Mesenteric fat pad (tissue), 1 donor: ENCODE measurements at places on chromosomes 3 and 15. TPM values are rescaled to one million over a fixed set of nuclear protein-coding genes. Genes with fewer than 3 reads are reported as not detected.

DNA sequence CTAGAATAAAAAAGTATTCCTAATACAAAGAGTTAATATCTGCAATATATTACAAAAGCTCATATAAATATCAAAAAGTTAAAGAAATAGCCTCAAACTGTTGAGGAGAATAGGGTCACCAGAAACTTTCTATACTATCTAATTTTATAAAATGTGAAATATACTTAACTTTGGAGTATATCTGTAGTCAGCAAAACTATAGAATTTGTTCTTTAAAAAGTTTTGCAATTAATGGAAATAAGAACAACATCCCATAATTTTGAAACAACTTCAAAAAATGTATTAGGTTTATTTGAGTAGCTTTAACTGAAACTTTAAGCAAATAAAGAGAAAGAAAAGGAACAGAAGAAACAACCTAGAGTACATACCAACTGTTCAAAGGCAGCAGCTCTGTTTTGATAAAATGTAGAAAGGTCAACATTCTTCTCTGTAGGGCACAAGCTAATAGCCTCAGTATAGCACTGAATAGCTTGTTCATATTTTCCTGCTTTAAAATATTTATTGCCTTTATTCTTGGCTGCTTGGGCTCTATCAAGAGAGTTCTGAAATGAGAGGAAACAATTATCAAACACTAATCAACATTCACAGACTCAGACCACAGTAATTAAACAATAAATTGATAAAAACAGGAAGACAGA lies 14.3 kb downstream of the TOMM70 start:
- no peak for DNase-seq

DNA sequence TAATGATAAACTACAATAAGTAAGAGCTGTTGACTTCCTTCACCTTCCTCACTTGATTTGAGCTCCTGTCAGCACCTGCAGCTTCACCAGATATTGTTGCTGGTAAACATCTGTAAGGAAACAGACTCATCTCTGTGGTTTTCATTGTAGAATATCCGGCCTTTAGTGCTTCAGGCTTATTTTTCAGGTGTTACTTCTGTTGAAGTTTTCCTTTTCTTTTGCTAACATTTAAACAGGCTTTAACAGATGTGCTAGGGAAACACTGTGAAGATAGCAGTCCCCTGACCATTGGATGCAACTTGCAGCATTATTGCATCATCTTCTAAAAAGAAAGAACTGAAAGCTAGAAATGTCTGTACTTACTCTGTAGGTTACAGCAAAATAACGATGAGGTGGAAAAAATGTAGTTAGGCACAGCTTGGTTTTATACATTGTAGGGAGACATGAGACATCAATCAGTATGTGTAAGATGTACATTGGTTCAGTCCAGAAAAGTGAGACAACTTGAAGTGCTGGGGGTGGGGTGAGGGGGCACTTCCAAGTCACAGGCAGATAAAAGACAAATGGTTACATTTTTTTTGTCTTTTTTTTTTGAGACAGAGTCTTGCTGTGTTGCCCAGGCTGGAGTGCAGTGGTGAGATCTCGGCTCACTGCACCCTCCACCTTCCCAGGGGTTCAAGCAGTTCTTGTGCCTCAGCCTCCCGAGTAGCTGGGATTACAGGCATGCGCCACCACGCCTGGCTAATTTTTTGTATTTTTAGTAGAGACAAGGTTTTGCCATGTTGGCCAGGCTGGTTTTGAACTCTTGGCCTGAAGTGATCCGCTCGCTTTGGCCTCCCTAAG lies 10.2 kb downstream of the EDEM1 start:
- DNase-seq = no peak

Gene HYAL1
- total RNA-seq = 11.2 TPM

Gene GPR62
- total RNA-seq = not detected
